T-helper 17 cell (primary cell): ENCODE measurements at places on chromosomes 13 and 19.

- DNase-seq, result no peak
Observed at GRCh38 chr19:51740356-51740755, 11.3 kb downstream of the FPR1 start.

- peak; percentile 63 for DNase-seq
Observed at GRCh38 chr19:41753936-41754529, 1.3 kb upstream of the CEACAM6 start.

DNA sequence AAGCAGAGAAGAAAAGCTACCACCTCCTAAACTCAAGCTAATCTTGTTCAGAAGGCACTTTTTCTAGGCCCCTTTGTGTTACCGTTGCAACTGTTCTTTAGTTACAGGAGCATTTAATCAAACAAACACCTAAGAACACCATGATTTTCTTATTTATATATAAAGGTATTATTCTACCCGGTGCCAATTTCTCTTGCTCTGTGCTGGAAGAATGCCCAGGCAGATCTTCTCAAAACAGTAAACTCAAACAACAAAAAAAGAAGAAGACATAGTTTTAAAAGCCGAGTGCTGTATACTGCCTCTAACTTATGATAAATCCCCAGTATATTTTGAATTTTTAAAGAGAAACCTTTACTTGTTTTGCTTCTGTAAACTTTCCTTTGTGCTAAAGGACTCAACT is 20.4 kb downstream of the SLC7A1 start:
- no peak for DNase-seq

GRCh38 chr19:10228920-10229319 is 2.2 kb downstream of the S1PR2 start:
- DNase-seq, result peak; percentile 20
